Activated CD4-positive, alpha-beta T cell treated with anti-CD3 and anti-CD28 coated beads, Interleukin-2, amount 10 ng/mL, durations not matched to agents 24 days and 14 days (primary cell): ENCODE measurements at places on chromosomes 1 and 21. TPM values are rescaled to one million over a fixed set of nuclear protein-coding genes. Genes with fewer than 3 reads are reported as not detected.

The FMO4 gene
- total RNA-seq: 1.0 and 1.8 TPM in 2 replicates

The CD5L gene
- total RNA-seq: not detected in 2 replicates

The MTARC1 gene
- total RNA-seq: not detected in 2 replicates

The ENTREP3 gene
- total RNA-seq: 45.1 and 46.2 TPM in 2 replicates

The C8A gene
- total RNA-seq: not detected in 2 replicates

The NBPF11 gene
- 10.1 and 10.5 TPM in 2 replicates for total RNA-seq

The SPRR5 gene
- total RNA-seq: not detected in 2 replicates

The KCNA3 gene
- total RNA-seq: 26.9 and 29.5 TPM in 2 replicates

The ID3 gene
- 21.2 and 23.5 TPM in 2 replicates for total RNA-seq
